CMK (cell line): ENCODE measurements at places on chromosomes 6 and 20.

GRCh38 chr20:49367113-49367512 is 89.3 kb upstream of the ZNFX1 start:
- DNase-seq: no peak

DNA sequence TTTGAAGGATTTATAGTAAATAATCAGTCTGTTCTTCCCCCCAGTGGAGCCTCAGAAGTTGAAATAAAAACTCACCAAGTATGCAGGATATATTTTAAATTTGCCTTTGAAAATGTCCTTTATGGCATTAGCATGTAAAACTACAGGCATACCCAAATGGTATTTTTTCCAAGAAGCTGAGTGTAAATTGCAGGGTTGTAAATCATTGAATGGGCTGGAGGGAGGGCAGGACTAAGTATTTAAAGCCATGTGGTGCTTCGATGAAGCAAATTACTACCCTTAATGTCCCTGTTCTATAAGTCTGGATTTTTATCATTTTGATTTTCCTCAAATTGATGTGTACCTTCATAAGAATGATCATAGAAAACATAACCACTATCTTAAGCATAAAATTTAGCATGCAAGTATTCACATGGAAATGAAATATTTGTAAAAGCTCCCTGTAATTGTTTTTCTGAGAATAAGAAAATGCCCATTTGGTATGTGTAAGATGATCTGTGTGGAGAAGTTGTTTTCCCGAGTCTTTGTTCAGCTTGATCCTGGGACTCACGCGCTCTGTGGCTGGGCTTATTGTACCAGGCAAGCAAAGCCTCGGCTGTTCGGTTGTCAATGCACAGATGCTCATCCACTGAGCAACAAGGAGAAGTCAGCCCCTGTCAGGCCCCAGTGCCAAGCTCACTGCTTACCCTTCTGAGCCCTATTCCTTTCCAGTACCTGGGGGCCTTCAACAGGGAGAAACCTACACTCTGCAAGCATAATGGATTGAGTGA is 66.7 kb downstream of the CD164 start:
- no peak for DNase-seq

- no peak for DNase-seq
Measured at GRCh38 chr20:31669876-31670275, 32.2 kb downstream of the COX4I2 start.

DNA sequence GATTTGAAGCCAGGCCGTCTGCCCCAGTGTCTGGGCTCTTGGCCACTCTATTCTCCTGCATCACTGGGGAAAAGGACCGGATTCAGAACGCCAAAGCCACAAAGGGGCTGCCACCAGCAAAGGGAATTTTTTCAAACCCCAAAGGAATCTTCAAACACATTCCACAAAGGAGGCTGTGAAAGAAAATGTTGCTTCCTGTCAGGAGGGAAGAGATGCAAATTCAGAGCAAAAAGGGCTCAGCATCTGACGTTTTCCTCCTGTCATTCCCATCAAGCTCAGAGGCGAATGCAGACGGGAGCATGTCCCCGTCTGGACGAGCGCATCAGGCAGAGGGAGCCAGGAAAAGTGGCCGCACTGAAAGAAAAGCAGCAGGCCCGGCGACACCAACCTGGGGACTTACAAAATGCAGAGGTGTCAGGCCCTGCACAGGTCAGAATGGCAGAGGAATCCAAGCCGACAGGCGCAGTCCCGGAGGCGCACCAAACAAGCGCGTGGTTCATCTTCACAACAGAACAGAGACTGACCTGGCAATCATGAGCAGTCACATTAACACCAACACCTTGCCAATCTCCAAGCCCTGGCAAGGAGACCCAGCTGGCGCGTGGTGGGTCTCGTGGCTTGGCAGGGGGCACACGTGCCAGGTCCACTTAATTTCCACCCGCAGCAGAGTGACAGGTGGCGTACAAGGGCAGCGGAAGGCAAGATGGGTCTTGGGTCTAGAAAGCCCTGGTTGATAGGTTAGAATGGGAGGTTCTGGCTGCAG is 62.8 kb downstream of the GRM4 start:
- no peak for DNase-seq

DNA sequence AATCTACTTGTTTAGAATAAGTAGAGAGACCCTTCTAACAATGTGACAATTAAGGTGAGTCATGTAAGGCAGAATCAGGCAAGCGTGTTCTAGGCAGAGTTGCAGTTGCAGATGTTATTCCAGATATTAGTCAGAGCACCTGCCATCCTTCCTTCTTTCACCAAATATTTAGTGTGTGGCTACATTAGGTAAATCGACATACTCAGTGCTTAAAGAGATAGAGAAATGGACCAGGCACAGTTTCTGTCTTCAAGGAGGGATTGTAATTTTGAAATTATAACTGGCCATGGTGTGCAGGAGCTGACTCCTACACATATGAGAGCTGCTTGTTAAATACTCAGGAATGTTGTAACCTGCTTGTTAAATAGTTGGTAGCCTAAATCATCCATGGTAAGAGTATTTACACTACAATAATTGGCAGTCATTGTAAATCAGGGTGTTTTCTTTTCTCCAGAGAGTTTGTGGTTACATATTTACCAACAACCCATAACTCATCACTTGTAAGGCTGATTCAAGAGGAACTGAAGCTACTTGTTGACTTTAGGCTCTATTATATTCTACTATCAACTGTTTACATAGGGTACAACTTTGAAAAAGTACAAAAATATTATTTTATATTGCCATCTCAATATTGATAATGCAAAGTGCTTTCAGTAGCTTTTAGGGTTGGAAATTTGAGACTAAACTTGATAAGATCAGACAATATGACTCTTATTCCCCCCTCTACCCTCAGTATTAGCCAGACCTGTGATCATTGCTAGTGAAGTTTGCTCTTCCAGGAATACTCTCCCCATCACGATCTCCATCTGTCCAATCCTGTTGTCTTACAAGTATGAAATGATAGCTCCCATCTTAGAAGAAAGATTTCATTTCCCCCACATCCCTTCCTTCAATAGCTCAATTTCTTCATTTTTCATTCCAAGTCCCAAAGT is 607.1 kb downstream of the COL12A1 start:
- DNase-seq: no peak

- DNase-seq: no peak
Measured at GRCh38 chr6:131640100-131640499, 3.0 kb downstream of the ENPP3 start.

DNA sequence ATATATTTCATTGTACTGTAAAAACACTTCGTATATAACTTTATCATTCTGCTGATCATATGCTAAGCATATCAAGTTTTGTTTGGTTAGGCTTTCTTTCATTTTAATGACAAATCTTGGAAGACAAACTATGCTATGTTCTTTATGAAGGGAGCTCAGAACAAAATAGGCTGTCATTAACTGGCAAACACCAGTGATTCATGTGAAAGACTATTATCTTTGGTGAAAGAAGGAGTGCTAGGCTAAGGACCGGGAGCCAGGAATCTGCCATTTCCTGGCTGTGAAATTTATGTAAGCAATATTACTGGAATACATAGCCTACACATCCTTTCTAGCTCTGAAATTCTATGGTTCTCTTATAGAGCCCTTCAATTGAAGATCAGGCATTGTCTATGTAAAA is 136.2 kb upstream of the CCN2 start:
- no peak for DNase-seq

GRCh38 chr20:19881080-19881840 is 123.2 kb downstream of the RIN2 start:
- DNase-seq: no peak

DNA sequence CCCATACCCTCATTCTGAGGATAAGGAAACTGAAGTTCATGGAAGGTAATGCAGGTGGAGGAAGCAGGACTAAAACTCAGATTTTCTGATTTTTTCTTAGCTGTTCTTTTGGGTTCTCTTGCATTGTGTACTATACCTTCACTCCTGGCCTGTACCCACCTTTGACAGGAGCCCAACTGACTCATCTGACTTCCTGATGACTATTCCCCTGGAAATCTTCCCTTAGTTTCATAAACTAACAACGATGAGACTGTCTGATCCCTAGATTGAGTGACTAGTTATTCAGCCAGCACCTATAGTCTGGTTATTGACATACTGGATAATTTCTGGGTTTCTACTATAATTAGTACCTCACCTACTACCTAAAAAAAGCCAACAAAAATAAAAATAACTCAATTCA is 10.1 kb downstream of the CRYBG1 start:
- no peak for DNase-seq

DNA sequence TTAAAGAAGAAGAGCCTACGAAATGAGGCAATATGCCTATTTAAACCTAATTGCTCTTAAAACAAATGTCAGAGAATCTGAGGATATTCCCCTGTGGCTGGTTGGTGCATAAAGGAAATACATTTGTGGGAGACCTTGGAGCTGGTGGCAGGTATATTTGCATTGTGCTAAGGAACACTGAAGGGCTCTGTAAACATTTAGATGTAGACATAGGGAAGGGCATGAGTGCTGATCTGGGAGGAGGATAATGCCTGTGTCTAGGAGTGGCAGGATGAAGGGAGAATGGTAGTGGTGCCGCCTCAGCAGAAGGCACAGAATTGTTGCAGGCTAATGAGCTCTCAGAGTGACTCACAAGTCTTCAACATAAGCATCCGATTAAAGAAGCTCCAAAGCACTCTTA is 85.8 kb downstream of the CD164 start:
- no peak for DNase-seq

- no peak for DNase-seq
Measured at GRCh38 chr6:73421534-73421933, 26.9 kb downstream of the DDX43 start.

DNA sequence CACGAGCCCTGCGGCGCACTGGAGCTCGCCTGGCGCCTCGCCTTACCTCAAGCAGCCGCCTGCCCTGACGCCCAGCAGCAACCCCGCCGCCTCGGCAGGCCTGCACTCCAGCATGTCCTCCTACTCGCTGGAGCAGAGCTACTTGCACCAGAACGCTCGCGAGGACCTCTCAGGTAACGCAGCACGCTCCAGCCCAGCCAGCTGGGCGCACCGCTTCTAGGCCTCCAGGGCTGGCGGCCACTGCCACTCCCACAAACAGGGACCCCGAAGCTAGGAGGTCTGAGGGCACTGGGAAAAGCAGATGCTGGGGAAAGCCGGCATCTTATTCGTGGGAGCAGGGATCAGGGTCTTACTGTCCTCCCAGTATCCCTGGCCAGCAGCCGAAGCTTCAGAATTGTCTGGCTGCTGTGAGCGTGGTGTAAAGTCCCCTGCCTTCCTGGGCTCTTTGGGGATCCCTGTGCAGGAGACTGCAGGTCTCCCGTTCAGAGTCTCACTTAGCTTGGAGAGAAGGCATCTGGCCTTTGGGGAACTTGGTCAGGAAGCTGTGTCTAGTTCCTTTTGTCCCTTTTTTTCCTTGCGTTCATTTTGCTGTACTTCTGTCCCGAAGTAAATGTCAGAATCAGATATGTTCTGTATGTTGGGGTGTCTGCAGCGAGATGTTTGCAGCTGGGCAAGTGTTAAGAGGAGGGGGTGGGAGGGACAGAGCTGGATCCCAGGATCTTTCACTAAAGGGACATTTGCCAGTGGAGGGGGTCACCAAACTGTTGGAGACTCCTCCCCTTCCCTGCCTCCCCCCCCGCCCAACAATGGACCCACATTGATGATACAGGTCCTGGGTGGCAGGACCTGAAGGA is 1.8 kb downstream of the FOXF2 start:
- no peak for DNase-seq

GRCh38 chr6:97665446-97665845 is 382.4 kb upstream of the MMS22L start:
- no peak for DNase-seq

DNA sequence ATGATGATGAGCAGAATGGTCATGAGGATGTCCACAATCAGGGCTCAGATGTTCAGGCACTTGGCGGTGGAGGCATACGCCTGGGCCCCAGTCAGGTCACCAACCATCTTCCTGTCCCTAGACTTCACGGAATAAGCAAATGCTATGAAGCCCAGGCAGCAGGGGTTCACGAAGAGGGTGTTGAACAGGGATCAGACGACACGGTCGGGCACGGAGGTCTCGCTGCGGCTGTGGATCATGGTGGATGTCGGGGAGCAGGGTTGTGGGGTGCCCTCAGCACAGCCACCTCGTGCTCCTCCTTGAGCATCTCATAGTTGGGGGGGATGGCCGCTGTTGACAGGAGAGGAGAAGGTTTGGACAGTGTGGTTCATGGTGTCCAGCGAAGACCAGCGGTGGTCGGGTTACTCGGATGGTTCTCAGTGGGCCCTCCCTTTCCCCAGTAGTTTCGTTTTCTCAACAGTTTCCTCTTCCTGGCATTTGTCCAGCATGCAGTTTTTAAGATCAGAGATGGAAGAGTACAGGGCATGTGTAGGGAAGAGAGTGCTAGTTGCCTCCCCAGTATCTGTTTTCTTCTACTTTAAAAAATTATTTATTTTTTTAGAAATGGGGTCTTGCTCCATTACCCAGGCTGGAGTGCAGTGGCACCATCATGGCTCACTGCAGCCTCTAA is 20.3 kb upstream of the SPDEF start:
- no peak for DNase-seq

GRCh38 chr20:63085151-63085861 is 78.5 kb upstream of the BHLHE23 start:
- no peak for DNase-seq

DNA sequence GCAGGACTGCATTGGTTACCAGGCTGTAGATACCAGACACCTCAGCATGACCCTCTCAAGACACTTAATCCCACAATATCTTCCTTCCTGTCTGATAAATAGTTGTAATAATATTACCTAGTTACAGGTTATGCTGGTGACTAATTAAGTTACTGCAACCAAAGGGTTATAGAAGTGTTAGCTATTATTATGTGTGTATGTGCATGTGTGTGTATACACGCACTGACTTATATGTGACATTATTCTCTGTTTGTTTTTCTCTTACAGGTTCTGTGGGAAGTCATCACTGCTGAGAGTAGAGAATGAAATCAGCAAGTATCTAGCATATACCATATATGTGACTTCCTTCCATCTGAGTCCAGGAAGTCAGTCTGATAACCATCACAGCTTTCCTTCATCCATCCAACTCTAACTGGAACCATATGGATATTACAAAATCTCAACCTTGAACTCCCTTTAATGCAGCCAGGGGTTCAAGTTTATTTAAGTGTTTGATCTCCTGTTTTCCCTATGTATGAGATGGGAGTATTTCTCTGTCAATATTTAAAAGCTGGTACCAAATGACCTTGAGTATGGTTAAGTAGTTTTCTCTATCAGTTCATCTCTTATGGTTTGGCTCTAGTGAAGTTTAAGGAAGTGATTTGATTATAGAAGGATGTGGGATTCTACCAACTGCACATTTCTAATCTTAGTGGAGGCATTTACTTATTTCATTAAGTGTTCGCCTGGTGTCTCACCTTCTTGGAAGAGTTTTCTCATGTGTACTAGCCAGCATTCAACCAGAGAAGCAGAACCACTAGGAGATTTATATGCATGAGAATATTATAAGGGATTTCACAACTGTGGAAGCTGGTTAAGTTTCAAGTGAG is 313.2 kb downstream of the HIVEP2 start:
- no peak for DNase-seq

GRCh38 chr6:50848989-50849795 is 30.5 kb downstream of the TFAP2B start:
- DNase-seq: no peak

GRCh38 chr6:89024456-89024855 is 56.1 kb upstream of the PNRC1 start:
- no peak for DNase-seq

DNA sequence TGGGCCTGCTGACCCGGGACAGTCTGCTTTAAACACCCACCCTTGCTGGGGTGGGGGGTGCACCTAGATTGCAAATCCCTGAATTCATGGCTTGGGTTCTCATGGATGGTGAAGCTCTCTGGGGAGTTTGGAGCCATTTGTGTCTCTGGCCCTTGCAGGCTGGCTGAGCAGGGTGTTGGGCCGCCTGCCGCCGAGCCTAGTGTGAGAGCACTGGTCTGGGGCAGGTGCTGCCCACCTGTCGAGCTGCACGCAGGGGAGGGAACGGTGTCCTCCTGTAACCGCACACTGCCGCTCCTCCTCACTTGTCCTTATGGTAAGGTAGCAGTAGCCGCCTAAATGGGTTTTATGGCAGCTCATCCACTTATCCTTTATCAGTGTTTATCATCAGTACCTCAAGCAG is 143.9 kb downstream of the DTNBP1 start:
- no peak for DNase-seq
